ENCODE measurements at places on chromosomes 2 and 18. TPM values are rescaled to one million over a fixed set of nuclear protein-coding genes. Genes with fewer than 3 reads are reported as not detected.
A peak's percentile ranks its signal among the peaks of the same experiment; 100 is the strongest.

DNA sequence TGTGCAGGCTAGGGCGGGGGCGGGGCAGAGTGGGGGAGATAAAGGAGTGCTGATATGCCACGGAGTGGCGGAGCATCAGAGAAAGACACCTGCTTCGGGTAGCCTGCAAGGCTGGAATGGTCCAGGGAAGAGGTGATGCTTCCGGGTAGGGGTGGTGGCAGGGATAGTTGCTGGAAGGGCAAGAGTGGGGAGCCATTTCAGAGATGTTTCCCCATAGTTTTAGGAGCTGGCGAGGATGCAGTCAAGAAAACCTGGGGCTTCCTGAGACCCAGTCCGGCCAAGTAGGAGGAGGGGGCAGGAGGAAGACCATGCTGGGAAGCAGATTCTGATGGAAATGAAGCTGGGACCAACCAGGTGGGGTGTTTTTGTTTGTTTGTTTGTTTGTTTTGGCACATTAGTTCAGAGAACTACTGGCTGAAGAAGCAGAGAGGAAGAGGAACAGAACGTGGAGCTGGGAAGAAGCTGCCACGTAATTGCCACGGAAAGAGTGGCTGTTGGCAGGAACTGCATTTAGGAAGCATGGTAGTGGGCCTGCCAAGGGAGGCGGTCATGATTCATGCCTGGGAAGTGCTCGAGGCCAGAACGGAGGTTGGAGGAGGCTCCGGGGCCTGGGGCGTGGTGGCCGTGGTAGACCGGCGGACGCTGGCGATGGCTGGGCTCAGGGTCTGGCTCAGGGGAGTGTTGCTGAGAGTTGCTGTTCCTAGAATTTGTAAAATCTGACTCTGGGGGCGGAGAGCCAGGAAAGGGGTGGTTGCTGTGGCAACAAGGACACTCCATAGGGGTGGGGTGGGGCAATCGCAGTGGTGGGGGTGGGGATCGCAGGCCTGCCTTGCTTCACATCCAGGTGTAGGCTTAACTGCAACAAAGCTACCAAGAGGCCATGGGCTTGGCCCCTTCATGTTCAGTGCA lies 8.6 kb upstream of the INPP5D start:
- no peak for DNase-seq

Gene TNFRSF11A
- 2.8 TPM for polyA plus RNA-seq

DNA sequence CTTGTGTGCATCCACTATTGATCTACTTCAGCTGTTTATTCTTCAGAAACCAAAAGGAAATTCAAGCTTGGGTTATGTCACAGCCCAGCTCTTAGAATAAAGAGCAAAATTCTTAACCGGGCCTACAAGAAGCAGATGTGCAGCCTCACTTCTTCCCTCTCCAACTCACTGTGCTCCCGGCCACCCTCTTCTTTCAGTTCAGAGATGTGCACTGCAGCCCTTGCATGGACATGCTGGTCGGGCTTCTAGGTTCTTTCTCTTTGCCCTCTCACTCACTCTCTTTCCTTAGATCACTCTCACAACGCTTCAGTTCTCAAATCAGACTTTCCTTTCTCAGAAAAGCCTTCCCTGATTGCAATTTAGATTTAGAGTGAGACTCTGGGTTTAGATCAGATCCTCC lies 104.1 kb downstream of the CHN1 start:
- DNase-seq: no peak

DNA sequence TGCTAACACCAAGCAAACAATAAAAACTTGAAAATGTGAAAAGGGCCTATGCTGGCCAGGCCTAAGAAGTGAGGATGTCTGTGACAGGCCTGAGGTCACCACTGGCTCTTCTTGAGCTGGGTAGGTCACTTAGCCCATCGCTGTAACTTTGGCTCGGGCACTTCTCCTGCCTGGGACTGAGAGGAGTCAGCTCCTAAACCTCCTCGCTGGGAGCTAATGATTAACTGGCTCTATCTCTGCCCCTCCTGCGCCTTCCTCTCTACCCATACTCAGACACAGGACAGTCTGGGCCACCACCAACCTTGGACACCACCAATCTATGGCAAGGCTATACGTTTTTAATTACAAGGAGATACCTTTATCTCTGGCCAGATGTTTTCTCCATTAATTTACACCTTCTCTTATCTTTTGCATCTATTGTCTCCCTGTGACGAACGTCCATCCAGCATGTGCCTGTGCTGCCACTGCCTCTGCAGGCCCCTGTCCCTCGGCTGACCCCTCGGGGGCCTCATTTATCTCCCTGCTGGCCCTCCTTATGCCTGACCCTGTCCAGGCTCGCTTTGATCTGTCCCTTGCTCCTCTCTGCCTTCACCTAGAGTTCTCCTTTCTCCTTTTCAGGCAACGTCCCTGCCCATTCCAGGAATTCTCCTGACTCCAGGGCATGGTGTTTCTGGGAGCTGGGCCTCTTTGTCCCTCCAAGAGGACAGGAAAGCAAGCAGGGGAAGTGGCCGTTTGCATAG lies 149.1 kb upstream of the GATA6 start:
- no peak for DNase-seq

DNA sequence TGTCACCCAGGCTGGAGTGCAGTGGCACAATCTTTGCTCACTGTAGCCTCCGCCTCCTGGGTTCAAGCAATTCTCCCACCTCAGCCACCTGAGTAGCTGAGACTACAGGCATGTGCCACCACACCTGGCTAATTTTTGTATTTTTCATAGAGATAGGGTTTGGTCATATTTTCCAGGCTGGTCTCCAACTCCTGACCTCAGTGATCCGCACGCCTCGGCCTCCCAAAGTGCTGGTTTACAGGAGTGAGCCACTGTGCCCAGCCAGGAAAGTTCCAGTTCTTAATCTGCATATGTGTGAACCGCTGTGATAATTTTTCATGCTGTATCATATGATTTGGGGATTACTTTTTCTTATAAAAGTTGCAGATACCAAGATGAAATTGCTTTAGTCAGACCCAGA lies 14.6 kb upstream of the PPP4R1 start:
- DNase-seq: no peak

DNA sequence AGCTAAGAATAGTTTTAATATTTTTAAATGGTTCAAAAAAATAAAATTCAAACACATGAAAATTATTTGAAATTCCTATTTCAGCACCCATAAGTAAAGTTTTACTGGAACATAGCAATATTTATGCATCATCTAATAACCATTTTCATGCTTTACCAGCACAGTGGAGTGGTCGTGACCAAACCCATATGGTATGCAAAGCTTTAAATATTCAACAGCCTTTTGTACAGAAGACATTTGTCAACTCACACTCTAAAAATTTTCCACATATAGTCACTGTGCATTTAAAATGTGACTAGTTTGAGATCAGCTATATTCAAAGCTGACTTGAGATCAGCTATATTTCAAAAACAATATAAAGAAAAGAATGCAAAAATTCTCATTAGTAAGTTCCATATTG lies 46.2 kb downstream of the PUM2 start:
- DNase-seq: no peak

Gene GDF7
- 2.6 TPM for polyA plus RNA-seq

DNA sequence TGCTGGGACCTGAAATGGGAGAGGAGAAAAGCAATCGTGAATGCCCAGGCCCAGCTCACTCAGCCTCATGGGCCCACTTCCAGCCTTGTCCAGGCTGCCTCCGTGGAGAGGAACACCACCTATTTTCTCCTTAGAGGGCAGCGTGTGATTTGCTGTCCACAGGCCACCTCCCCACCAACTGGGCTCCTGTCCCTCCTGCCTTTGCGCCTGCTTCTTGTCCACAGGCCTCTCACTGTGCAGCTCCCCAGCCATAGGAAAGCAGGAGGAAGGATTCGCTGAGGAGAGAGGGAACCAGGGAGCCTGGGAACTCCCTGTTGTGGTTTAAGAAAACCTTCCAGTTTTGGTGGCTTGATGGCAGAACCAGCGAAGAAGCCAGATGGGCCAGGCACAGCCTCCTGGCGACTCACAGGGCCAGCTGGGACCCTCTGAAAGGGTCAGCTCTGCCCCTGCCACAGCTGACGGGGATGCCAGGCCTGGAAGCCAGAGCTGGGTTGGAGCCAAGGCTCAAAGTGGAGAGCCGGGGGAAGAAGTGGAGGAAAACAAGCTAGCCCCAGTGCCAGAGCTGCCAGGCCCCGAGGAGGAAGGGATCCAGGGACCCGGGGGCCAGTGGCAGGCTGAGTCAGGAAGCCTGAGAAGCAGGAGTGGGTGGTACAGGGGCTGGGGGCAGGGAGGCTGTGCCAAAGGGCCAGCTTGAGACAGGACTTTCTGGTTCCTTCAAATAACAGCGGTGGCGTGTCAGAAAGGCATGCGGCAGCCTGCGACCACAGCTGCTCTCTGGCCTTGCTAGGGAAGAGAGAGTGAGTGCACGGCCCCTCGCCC lies 9.9 kb downstream of the TMBIM1 start:
- DNase-seq: no peak

DNA sequence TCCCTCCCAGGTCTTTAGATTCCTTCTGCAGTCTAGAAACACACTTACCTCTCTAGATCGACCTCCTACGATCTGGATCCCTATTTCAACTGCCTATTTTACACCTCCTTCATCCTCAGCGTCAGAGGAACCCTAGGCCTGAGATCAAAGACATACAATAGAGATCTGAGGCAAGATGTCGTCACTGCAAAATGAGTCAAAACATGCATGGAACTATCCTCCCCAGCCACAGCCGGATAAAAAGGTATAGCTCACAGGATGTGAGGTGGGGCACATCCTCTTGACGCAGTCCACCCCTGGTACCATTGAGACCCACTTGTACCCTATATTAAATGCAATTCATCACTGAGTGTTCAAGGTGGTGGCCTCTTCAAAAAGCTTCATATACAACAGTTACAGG lies 63.7 kb upstream of the DNAJC10 start:
- DNase-seq: no peak

DNA sequence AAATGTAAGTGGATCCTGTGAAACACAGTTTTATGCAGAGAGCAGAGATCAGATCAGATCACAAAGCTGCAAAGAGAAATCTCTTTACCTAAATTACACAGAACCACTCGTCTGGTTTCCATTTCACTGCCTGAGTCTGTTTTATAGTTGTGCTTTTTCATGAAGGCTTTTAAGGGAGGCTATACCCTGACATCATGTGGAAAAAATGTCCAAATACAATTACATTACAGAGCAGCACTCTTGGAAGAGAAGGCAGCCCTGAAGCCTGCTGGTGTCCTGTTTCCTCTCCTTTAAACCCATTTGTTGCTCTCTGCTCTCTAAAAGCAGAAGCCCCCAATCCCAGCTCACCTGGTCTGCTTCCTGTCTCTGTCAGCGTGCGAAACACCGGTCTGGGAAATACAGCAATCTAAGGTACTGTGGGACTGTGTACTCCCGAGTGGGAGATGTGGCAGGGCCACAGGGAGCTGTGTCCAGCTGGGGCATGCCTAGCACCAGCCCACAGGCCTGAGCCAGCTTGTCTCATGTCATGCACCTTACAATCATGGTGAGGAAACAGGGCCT lies 24.8 kb upstream of the ZFP36L2 start:
- peak; percentile 84 for DNase-seq

- DNase-seq: peak; percentile 63
These were observed 54.8 kb upstream of the CREB1 start for GRCh38 chr2:207474863-207475485.

DNA sequence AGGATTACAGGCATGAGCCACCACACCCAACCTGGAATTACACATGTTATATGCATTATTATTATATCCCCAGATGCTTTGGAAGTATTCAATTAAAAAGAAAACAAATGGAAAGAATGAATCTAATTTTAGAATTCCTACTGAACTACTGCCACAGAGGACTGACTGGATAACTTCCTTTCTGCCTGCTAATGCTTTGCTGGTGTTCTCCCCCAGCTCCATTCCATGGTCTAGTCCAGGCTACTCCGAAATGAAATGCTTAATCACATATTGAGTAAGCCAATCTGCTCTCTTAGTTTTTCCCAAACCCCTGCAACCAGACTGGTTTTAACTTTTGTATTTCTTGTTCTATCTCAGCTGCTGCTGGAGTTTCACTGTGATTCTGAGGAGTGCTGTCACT lies 519.1 kb downstream of the SOX11 start:
- DNase-seq: no peak

GRCh38 chr2:138572318-138572717 lies 70.7 kb downstream of the SPOPL start:
- no peak for DNase-seq

DNA sequence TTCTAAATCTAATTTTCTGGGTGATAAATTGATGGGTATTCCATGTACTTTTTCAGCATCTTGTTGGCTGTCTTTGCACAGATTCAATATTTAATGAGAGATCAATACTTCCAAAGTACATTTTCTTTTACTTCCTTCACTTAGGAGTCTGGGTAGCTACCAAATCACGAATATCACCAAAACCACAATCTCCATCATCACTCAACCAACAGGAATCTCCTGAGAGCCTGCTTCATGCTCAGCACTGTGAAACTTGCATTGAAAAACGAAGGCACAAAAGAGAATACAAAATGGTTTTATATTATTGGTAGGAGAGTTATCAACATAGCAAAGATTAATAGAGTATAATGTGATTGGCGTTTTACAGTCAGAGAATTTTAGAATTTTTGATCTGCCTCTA lies 261.5 kb upstream of the DSEL start:
- no peak for DNase-seq

- no peak for DNase-seq
These were observed 136.6 kb upstream of the RMP24 start for GRCh38 chr18:35835833-35836232.

Gene PKDCC
- 363 TPM for polyA plus RNA-seq

Gene MC2R
- polyA plus RNA-seq: not detected
